ENCODE measurements at places on chromosomes 5 and 9.

DNA sequence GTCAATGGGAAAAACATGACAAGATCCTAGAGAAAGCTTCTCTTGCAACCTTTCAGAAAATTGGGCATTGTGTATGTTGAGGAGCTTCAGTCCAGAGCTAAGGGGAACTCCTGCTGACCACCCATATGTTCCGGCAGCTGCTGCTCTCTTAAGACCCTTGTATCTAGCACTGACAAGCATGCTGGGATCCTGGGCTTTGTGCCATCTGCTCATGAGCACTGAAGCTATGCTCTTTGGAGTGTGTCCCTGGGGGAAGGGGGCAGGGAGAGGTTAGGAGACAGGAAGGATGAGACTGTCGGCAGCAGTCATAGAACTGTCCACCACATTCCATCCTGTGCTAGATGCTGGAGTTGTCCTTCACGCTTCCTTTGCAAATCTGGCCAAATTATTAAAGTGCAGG, 109.3 kb downstream of the JAKMIP2 start:
- peak; percentile 25 for DNase-seq

DNA sequence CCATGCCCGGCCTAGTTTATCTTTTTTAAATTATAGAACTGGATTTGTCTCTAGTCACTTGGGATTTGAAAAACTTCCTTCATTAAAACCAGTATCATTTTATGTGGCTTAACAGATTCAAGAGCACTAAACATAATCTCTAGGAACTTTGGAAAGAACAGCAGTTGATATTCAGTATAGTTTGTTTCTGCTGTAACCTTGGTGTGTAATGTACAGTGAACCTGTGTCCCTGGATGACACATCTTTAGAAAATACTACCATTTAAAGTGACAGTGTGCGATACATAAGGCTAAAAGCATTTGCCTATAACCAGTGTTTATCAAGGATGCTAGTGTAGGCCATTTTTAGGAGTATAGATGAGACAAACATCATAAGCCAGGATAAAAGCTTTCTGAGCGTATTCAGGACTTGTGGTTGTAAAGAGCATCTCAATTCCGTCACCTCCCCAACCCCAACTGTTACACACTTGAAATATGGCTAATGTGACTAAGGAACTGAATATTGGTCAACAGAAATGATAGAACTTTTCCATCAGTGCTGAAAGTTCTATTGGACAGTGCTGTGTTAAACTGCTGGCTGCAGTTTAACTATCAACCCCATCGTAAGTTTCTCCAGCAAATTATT, 4.4 kb downstream of the SNX18 start:
- no peak for DNase-seq

- DNase-seq: no peak
Observed at GRCh38 chr9:129317179-129318011, 139.3 kb upstream of the IER5L start.

DNA sequence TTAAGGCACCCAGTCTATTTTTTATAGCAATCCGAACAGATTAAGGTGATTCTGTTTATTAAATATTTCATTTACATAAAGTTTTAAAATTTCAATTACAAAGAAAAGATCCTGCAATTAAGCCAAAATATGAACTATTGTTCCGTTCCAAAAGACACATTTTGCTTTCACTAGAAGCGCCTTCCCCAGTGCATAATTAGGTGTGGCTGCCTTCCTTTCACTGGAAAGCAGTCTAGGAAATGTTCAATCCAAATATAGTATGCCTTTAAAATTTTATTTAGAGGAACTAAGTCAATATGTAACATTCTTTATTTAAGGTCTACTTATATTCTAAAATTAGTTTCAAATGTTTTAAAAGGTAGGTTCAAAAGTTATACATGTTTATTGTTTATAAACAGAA, 7.6 kb downstream of the CTNNAL1 start:
- no peak for DNase-seq

GRCh38 chr5:3302228-3302627, 293.4 kb upstream of the IRX1 start:
- no peak for DNase-seq

- DNase-seq: no peak
Observed at GRCh38 chr9:88056876-88057275, 81.4 kb downstream of the SPATA31C2 start.

- DNase-seq: no peak
Observed at GRCh38 chr5:8462565-8462964, 593.6 kb downstream of the MTRR start.

DNA sequence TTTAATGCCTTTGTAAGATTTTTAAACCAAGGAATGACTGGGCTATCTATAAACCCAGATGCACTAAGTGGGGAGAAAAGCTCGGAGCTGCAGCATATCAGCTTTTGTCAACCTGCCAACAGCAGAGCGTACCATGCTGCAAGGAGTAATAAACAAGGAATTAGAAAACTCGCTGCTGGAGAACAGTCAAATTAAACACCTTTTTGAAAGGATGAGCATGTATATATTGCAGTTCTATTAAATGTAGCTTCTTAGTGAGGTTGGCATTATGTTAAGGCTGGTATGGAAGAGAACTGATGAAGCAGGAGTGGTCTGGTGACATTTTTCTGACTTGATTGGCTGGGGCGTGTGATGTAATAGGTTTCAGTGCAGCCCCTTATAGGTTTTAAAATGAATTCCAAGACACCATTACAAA, 74.7 kb downstream of the PIK3R1 start:
- no peak for DNase-seq

GRCh38 chr5:122154491-122154890, 25.1 kb downstream of the ZNF474 start:
- no peak for DNase-seq

- no peak for DNase-seq
Observed at GRCh38 chr9:27003426-27004077, 1.9 kb downstream of the LRRC19 start.

DNA sequence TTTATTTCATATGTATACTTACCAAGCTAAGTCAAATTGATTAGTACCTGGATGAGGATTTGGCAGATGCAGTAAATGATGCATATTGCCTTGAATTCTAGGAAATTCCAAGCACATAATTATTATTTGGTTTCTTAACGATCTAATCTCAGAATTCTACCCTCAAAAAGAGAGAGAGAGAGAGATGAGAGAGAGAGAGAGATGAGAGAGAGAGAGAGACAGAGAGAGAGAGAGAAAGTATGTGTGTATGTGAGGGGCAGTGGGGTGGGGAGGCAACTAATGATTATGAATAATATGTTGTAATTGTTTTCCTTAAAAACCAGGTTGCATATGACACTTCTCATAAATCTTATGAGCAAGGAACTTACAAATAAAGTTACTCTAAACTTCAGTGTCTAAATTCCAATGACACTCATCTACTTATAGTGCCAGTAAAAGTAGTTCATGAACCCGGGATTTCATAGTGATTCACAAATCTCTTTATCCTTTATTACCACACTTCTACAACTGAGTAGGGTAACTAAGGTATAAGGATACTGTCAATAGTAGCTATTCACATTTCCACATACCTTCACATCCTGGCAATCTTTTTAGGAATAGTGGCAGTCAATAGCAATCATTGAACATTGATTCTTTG, 60.5 kb upstream of the EDIL3 start:
- DNase-seq: no peak

- no peak for DNase-seq
Observed at GRCh38 chr9:108245901-108246300, 609.9 kb downstream of the ACTL7B start.

DNA sequence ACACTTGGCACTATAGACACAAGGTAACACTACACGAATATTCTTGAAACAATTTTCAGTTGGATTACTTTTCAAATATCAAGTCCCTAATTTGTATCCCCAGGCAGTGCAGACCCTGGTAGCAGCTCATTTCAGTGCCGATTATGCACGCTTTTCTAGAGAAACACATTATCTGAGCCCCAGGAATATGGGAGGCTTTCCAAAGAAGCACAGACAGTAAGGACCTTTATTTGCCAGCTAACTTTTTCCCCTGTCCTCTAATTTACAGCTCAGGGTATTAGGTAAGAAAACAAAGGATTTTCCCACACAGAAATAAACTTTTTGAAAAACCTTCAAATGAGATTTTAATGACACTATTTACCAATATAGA, 852.3 kb upstream of the DMAC1 start:
- no peak for DNase-seq

GRCh38 chr5:109690975-109691574, 1.3 kb downstream of the MAN2A1 start:
- peak; percentile 85 for DNase-seq

DNA sequence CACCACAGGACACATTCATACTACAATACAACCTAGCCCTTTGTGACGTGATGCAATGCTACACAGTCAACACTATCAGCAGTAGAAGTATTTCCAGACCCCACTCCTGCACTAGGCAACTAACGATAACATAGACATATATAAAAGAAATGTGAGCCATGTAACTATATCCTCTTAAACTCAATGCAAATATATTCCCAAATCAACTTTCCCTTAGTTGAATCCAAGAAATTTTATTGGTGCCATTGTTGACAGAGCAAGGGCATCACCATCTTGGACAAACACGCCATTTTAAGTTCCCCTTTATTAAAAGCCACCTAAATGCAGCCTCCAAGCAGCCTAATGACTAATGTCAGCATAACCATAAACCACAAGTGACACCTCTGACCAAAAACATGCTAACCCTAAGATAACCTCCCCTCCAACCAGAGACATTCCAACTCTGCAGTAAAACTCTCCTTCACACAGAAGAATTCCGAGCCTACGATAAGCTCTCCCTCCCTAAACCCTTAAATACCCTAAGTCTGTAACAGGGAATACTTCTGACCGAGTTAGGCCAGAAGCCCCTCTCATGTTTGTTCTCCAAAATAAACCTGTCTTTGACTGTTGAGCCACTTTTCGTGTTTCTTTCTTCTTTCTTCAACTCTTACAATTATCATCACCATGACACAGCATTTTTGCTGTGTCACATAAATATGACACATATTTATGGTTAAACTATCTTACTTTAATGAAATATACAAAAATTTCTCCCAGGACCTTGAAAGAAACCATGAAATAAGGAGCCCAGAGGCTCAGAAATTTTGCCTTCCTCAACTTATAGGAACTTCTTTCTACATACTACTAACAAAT, 1497.8 kb downstream of the EFNA5 start:
- no peak for DNase-seq

DNA sequence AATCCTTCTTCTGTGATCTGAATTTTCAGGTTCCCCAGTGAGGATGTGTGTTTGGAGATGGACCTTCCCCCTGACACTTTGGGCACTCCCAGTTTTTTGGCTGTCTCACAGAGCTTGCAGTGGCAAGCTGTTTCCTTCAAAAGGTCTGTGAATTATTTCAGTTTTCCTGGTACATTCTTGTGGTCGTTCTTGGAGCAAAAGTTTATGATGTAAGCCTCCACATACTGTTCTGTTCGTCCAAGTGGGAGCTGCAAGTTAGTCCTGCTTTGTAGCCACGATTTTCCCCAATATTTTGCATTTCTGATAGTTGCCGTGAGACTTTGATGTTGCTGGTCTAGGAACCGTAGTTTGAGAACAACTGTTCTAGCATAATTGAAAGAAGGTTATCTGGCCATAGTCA, 88.3 kb downstream of the MTAP start:
- no peak for DNase-seq

DNA sequence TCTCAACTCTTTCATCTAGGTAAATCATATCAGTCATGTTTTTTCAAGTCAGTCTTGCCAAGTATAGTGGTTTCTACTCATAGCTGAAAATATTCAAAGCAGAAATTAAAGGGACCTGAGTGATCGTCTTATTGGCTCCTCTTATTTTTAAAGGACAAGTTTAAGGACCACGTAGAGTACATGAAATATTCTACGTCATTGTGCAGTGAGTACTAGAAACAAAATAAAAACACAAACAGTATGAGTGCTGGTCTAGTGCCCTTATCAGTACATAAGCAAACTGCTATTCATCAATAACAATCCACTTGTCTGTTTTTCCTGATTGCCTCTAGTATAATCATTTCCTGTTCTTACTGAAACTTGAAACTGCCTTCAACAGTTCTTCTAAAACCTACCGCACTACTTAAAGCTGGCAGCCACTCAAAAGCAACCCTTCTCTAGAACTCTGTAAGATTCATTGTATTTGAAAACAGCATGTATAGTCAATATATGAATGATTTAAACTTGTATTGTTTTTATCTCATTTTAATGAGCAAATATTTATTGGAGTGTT, 853.7 kb downstream of the TAF11L14 start:
- DNase-seq: no peak

DNA sequence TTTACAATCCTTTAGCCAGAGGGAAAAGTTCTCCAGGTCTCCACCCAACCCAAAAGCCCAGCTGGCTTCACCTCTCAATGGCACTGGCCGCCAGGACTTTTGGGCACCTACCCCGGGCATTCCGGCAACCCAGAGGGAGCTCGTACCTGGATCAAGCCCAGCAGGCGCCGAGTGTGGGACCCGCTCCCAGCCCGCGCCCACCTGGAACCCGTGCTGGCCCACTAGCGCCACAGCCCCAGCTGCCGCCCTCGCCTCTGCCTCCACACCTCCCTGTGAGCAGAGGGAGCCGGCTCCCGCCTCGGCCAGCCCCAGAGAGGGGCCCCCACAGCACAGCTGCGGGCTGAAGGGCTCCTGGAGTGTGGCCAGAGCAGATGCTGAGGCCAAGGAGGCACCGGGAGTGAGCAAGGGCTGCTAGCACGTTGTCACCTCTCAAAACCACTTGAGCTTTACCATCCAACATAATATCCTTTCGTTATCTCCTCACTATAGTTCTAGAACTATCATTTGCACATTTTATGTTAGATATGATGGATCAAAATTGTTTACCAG, 69.7 kb downstream of the GCNT1 start:
- DNase-seq: no peak

GRCh38 chr9:130660326-130660682, 4.1 kb upstream of the PRDM12 start:
- no peak for DNase-seq

GRCh38 chr5:125463466-125464092, 717.1 kb upstream of the ZNF608 start:
- no peak for DNase-seq

- DNase-seq: no peak
Observed at GRCh38 chr9:115211413-115212124, 93.6 kb upstream of the TNC start.

DNA sequence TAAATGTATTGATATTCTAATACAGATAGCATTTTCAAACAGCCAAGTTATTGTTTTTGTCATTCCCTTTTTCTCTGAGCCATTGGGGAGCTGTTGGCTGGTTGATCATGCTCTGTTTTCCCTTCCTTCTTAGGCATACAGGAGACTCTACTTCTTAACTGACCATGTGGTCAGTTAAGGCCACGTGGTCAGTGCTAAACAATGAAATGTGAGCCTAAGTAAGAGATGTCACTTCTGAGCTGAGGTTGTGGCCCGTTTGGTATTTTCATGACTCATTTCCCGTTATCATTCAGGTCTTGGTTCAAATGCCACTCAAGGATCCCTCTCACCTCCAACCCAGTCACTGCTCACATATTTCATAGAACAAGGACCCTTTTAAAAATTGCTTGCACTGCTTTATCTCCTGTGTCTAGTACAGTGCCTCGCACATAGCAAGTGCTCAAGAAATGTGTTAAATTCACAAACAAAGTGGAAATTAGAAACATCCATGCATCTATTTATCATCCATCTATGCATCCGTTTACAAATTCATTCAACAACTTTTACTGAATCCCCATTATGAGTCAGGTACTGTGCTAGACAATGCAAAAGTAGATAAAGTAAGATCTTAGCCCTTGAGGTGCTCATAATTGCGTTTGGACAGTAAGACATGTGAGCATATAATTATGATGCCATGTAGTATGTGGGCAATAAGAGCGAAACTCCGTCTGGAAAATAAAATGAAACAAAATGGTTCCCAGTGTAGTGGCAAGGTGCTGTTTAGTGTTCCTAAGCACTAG, 50.7 kb downstream of the ARRDC3 start:
- no peak for DNase-seq

Data from hindlimb muscle (tissue), 1 donor.